Regular cardiac myocyte (primary cell): ENCODE measurements at places on chromosomes 5 and 9. TPM values are rescaled to one million over a fixed set of nuclear protein-coding genes. Genes with fewer than 3 reads are reported as not detected.

The TMEM250 gene
- total RNA-seq, result 58.1 and 60.6 TPM in 2 replicates

The CCL27 gene
- not detected in 2 replicates for total RNA-seq

The APBA1 gene
- total RNA-seq, result 2.5 and 3.6 TPM in 2 replicates

The TEX48 gene
- total RNA-seq, result not detected in 2 replicates
